ENCODE measurements at places on chromosomes 2 and 18.

GRCh38 chr2:110115291-110116032 lies at the start of gene MALL:
TSS of gene MALL (minus strand) at chr2:110115822. CDS start at chr2:110115792, 30 bp downstream.
- DNase-seq: no peak

- DNase-seq: no peak
Observed at GRCh38 chr18:76395609-76396008, 99.4 kb downstream of the ZNF516 start.

GRCh38 chr2:46563186-46563585 lies 83.8 kb downstream of the TMEM247 start:
- no peak for DNase-seq

DNA sequence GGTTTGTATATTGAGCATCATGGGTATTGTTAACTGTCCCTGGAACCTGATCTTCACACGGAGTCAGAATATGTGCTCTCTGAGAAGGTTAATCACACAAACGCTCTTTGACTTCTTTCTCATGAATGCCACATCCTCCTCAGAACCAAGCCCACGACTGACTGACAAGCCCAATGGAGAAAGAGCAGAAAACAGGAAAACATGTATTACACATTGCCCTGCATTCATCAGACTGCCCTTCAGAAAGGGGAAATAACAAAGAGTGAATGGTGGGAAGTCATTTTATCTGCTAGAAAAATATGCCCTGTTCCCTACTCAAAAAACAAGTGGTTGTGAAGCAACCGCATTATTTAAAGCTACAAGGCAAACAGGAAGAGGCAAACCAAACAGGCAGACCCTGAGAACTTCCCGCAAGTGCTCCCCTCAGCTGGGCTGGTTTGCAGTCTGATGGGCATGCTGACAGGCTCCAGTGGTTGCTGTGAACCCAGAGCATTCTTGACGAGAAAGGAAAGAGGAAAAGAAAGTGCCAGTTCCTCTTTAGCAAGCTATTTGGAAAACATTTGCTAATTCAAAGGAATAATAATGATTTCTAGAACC lies 172.9 kb upstream of the SETBP1 start:
- DNase-seq: peak; percentile 29

DNA sequence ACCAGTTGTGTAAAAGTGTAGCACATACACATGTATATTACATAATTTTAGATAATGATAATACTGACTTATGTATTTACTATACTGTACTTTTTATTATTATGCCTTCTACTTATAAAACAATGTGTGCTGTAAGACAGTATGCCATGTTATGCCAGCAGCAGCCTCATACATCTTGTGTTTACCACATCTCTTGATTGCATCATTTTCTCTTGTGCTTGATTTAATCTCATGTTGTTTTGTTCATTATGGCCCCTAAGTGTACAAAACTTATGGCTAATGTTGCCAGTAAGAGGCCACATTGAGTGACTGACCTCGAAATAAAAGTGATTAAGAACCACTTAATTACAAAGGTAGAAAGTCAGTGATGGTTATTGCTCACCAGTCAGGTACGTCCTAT lies 128.0 kb upstream of the SP5 start:
- DNase-seq: no peak

GRCh38 chr18:21313576-21313975 lies 71.5 kb downstream of the GREB1L start:
- DNase-seq: no peak

DNA sequence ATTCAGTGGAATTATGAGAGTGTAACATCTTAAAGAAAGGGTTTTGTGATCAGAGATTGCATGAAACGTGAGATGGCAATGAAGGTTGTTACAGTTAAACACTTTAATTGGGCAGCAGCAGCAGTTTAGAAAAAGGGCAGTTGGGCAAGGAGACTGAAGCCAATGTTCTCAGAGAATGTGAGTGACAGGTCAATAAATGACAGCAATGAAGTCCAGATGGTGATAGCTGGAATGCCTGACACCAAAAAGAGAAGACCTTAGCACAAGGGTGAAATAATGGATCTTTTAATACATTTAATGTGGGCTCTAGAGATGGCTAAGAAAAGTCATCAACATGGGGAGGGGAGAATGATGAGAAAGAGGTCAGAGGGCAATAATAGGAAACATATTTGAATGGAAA lies 89.4 kb upstream of the CDH7 start:
- DNase-seq: no peak

DNA sequence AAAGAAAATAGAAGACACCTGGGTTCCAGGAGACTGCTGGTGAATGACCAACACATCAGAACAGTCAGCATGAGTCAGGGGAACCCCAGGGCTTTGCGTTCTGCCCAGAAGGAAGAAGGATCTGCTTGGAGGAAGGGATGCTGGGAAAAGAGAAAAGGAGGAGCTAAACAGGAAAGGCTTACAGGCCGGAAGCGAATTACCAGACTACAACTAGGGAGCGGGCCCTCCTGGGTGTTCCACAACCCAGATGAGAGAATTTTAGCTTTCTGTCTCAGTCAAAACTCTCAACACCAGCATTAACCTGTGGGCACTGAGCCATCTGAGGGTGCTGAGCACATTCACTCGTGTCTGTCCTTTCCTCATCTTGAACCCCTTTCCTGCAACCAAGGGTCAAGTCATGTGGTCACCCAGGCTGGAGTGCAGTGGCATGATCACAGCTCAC lies 19.2 kb downstream of the CDC42EP3 start:
- no peak for DNase-seq

DNA sequence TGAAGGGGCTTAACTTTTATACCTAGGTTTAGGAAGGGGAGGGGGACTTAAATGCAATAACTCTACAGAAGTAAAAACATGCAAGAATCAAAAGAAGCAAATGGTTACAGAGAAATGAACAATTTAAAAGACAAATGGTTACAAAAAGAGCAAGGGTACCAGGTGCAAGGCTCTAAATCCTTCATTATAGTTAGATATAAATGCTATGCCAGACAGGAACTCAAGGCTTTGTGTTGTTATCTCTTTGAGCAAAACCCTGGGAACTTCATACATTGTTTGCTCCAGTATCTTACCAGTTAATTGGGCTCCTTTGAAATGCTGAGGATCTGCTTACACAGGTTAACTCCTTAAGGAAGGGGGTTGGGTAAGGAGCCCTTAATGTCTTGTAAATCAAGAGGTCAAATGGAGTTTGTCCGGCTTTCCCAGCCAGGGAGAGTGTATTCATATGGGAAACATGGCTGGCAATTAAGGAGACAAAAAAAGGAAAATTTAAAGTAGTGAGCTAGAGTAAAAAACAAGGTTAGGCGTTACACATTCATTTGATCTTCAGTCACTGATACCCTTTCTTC lies 347.5 kb downstream of the CELF4 start:
- no peak for DNase-seq

DNA sequence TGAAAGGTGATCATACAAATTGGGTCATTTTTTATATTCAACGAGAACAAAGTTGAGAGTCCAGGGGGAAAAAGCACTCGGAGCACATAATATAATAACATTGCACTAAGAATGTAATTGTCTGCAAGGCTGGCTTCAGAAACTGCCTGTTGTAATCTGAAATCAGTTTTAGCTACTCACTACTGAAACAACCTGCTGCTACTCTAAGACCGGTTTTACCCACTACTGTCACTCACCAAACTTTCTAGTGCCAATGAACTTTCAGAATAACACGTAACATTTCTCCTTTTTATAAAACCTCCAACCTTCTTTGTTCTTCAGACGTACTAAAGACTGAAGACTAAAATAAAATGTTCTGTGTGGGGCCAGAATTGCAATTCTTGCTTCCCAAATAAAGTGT lies 11.5 kb upstream of the CYB5A start:
- no peak for DNase-seq

All from CD8-positive, alpha-beta T cell (primary cell).